ENCODE measurements at places on chromosomes 1 and 21.

DNA sequence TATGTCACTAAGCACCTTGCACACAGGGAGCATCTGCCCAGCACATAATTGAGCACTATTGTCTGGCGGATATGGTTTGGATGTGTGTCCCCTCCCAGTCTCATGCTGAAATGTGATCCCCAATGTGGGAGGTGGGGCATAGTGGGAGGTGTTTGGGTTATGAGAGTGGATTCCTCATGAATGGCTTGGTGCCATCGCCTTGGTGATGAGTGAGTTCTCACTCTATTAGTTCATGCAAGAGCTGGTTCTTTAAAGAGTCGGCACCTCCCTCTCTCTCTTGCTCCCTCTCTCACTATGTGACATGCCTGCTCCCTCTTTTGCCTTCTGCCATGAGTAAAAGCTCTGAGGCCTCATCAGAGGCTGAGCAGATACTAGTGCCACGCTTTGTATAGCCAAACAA lies 9.5 kb downstream of the CTSK start:
- DNase-seq: peak; percentile 21

DNA sequence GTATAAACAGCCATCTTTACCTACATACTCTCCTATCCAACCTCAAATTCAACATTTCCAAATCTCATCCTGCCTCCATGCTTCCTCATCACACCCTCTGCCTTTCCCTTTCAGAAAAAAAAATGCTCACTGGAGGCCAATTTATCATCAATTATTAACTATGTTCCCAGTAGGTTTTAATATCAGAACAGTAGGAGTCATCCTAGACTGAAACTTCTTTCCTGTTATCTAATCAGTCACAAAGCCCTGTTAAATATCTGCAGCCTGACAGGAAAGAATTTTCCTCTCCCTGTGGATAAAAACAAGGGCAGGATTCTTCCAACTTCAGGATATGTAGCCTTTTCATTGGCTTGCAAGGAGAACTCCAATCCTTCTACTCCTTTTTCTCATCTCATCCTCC lies 28.4 kb downstream of the EGLN1 start:
- no peak for DNase-seq

DNA sequence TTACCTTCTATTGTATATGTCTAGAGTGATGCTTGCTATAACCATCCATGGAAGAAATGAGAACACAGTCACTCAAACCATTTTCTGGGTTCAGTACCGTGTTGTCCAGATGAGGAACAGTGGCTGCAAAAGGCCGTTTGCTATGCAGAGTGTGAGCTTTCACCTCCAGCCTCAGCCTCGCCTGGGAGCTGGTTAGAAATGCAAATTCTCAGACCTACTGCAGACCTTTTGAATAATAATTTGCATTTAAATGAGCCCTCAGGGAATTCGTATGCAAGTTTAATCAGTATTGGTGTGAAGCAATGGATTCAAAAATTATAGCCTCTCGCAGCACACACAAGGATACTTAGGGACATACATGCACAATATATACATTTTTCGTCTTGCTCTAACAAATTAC lies 24.1 kb downstream of the KCNJ15 start:
- DNase-seq: no peak

DNA sequence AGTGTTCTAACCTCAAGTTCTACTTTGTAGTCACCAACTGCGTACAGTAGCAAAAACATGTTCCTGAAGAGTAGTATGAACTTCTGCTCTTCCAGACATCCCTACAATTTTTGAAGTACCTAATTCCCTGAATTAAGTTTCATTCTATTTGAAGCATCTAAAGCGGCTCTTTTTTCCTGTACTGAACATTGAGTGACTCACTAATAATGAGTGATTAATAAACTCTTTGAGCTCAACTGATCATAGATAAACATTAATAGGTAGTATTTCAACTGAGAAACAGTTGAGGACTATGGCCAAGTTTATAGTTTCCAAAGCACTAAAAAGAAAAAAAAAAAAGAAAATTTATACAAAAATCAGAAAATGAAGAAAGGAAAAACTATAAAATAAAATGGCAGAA lies 683.1 kb downstream of the LTN1 start:
- no peak for DNase-seq

Data from nephron progenitor cell (in vitro differentiated cells).